ENCODE measurements at places on chromosomes 12 and 14.

DNA sequence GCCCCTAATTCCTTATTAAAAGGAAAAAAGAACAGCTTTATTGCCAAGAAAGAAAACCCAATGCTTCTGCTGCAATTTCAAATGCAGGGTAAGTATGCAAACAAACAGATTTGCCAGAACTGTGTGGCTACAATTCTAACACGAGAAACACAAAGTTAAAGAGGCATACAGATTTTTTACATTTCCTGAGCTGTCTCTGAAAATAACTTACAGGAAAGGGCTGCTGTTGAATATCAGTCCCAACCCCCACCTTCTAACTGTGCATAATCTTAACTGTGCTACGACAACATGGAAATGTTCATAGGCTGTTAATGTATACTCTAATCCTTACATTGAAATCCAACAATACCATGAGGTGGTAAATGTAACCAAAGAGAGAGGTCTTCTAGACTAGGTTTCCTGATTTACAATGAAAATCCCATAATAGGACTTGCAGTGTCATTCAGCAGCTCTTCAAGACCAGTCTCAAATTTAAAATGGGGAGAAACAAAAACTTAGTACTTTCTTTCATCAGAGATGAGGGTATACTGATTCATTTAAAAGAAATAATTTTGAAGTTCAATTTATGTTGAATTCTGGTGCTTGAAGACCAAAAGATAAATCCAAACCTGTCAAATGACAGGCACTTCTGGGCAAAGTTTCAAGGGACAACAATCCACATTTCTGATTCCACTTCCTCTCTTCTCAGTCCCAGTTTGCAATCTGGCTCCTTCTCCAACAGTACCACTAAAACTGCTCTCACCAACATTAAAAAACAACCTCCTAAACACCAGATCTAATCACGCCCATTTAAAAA, 14.4 kb downstream of the FGD6 start:
- DNase-seq: no peak

- DNase-seq: no peak
Observed at GRCh38 chr14:94367347-94368242, 20.8 kb downstream of the SERPINA1 start.

DNA sequence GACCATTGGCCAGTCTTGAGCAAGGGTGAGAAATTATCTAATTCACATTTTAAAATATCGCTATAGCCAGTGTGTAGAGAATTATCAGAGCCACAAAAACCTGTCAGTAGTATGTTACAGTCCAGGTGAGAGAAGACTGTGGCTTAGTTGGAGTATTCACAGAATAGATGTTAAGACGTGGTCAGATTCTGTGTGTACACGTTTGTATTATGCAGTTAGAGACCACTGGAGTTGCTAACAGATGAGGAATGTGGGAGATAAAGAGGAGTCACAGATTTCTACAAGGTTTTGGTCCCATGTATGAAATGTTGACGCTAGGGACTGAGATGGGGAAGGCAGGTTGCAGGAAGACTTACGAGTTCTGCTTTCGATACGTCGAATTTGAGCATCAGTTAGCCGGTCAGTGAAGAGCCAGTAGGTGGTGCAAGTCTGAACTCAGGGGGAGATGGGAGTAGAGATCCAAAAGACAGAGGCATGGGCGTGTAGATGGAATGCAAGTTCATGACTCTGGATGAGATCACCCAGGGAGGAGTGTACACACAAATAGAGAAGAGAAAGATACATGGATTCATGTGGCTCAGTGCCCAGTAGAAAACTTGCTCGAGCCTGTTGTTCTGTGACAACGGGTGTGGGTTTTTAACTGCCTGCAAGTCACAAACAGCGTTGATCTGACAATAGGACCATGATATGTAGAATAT, 114.8 kb upstream of the FLRT2 start:
- no peak for DNase-seq

DNA sequence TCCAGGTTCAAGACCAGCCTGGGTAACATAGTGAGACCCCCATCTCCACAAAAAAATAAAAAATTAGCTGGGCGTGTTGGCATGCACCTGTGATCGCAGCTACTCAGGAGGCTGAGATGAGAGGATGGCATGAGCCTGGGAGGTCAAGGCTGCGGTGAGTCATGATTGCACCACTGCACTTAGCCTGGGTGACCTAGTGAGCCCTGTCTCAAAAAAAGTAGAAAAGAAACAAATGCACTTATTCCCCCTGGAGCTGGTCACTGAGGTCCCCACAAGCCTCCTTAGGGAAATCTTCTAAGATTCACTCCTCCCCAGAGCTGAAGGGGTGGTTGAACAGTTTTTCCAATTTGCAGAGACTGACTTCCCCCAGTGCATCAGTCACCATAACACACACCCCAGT, 1.6 kb downstream of the CD9 start:
- no peak for DNase-seq

DNA sequence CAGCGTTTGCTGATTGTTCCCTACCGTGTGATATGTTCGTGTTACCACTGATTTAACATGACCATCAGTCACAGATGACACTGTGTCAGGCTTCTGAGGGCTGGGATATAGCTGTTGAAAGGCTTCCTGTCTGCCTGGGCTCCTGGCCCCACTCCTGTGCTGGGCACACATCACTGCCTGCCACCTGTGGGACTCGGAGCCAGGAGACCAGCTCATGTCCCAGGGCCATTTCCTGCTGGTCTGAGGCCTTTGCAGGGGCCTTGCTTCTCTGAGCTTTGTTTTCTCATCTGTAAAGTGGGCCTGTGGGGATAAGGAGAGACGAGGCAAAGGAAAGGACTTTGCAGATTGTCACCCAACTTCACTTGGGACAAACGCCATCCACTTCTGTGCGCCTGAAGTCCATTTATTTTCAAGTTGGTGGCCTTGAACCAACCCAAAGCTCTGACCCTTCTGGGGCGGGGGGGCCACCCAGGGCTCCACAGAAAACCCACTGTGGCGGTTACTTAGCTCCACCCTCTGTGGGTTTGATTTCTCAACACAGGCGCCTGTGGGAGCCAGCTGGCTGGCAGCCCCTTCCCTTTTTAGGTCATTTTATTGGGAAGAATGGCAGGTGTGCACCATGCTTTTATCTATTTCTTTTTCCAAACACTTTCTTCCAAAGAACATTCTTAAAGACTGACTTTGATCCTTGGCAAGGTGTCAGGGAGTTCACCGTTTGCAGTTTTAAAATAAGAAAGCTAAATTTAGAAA, 54.1 kb downstream of the BEGAIN start:
- DNase-seq: peak; percentile 19

DNA sequence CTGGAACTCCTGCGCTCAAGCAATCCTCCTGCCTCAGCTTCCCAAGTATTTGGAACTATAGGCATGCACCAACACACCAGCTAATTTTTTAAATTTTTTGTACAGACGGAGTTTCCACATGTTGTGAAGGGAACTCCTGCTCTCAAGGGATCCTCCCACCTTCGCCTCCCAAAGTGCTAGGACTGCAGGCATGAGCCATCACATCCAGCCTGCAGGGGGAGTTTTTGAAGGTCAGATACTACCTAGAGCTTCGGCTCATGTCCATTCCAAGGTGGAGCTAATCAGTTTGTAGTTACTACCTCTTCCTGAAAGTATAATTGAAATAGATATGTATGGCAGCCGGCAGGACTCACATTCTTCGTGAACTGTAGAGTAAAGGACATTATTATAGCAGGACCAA, 3.7 kb upstream of the TAS2R19 start:
- DNase-seq: no peak

- peak; percentile 56 for DNase-seq
Observed at GRCh38 chr12:25051656-25052195, 102.8 kb upstream of the BCAT1 start.

DNA sequence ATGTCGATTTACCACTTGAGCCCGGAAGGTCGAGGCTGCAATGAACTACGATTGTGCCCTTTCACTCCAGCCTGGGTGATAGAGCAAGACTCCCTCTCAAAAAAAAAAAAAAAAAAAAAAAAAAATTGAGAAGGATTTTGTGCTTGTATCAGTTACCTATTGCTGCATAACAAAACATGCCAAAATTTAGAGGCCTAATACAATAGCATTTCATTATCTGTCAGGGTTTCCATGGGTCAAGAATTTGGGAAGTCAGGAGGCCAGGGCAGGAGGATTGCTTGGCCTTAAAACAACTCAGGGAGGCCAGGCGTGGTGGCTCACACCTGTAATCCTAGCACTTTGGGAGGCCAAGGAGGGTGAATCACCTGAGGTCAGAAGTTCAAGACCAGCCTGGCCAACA, 4.6 kb upstream of the SLC8B1 start:
- no peak for DNase-seq

- DNase-seq: no peak
Observed at GRCh38 chr12:562634-563033, 100.6 kb downstream of the NINJ2 start.

- DNase-seq: no peak
Observed at GRCh38 chr12:84033162-84033561, 879.4 kb downstream of the SLC6A15 start.

DNA sequence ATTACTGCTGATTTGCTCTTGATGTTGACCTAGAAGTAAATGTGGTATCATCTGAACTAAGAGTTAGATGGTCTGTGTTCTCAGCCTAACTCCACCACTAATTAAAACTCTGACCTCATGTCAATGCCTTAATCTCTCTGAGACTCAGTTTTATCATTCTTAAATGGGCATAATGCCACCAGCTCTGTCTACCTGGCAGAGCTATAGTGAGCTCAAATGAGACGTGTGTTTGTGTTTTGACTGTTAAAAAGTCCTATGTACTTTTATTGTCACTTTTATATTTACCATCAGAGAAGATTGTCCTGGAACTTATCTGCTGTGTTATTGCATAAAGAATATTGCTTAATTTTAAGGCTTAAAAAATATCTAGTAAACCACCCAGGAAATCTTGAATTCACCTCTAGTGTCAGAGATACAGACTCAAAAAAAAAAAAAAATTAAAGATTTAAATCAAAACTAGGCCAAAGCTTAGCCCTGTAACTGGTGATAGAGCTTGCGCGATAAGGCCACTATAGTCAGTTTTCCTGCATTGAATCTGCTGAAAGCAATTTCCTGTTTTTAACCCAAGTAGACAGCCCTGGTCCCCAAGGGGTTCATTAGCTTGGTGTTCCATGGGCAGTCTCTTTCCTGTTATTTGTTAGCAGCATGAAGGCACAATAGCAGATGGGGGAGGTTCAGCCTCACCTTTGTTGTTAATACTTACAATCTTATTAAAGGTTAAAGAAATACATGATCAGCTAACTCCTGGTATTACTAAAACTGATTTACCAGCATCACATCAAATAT, 261.8 kb downstream of the ATP23 start:
- DNase-seq: no peak

GRCh38 chr14:100237735-100238418, 1.1 kb upstream of the YY1 start:
- DNase-seq: peak; percentile 71
